Renal pelvis (tissue), 12 donors: ENCODE measurements at places on chromosomes 2 and 18. TPM values are rescaled to one million over a fixed set of nuclear protein-coding genes. Genes with fewer than 3 reads are reported as not detected.

DNA sequence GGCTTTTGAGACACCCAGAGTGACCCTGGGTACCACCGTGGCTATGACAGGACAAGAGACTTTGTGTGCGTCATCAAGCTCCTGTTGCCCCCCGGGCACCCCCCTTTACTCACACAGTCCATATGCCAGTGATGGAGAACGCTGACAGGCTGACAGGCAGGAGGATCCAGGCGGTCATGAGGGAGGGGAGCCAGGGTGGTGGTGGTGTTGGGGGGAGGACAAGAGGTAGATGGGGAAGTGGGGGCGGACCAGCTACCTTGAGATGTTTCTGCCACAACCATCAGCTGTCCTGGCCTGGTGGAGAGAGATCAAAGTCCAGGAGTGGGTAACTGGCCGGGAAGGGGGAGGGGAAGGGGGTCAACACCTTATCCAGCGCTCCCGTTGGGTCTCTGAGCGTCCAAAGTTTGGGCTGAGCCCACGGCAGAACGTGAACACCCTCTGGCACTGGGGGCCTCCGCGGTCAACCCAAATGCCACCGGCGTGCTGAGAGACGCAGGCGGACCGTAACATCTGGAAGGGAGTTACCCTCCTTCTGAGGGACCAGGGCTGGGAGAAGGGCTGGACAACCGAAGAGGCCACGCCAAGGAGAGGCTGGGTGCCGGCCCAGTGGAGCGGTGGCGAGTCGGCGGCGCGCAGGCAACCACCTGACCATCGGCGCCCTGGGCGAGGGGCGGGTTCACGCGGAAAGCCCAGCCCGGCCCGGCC is 575 bp downstream of the TMEM150A start:
- DNase-seq: no peak

- DNase-seq: no peak
These were observed 6.3 kb downstream of the COL6A3 start for GRCh38 chr2:237407700-237408099.

The DSG1 gene
- 0.12 TPM for polyA plus RNA-seq

DNA sequence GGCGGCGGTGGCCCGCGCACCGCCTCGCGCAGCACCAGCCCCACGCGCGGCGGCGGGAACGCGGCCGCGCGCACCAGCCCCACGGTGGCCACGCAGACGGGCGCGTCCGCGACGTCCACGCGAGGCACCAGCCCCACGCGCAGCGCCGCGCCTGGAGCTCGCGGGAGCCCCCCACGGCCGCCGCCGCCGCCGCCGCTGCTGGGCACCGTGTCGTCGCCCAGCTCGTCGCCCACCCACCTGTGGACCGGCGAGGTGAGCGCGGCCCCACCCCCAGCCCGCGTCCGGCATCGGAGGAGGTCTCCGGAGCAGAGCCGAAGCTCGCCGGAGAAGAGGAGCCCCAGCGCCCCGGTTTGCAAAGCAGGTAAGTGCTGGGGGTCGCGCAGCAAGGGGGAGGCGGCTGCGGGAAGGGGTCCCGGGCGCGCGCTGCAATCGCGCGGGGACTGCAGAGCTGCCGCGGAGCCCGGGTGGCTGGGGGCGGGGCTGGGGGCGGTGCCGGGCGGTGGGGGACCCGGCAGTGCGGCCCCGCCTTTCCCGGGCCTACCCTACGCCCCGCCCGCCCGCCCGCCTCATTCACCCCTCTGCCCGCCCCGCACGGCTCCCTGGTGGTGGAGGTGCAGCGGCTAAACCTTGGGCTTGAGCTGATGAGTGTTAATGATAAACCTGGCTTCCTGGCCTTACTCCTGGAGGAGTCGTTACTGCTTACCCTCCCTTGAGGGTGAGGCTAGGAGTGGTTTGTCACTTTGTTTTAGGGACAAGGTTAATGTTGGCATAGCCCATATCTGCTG is 851 bp downstream of the FAM117B start:
- DNase-seq: peak; percentile 86

The ASNSD1 gene
- polyA plus RNA-seq: 53.6 TPM

The IRS1 gene
- 13.8 TPM for polyA plus RNA-seq
